Activated naive CD8-positive, alpha-beta T cell treated with anti-CD3 and anti-CD28 coated beads, Interleukin-2, amount 50 U/mL, for 24 hours (primary cell): ENCODE measurements at places on chromosomes 6 and 20.

GRCh38 chr6:149454346-149454848 is 30.4 kb downstream of the ZC3H12D start:
- no peak for DNase-seq

DNA sequence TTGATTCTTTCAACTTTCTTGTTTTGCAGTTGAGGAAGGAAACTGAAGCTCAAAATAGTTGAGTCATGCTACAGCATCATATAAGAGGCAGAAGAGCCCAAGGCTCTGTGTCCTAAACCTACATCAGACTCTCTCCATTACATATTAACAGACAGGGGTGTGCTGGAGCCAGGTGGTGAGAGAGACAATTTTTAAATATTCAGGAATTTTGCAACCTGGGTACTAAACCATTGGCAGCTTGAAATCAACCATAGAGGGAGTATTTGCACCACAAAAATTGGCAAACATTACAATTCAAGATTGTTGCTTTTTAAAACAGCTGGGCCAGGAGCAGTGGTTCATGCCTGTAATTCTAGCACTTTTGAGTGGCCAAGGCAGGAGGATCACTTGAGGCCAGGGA is 65.8 kb upstream of the SOX4 start:
- no peak for DNase-seq

GRCh38 chr6:92263864-92264263 is 1155.5 kb downstream of the EPHA7 start:
- no peak for DNase-seq

- no peak for DNase-seq
These were observed 71.9 kb upstream of the POPDC3 start for GRCh38 chr6:105251689-105252088.

DNA sequence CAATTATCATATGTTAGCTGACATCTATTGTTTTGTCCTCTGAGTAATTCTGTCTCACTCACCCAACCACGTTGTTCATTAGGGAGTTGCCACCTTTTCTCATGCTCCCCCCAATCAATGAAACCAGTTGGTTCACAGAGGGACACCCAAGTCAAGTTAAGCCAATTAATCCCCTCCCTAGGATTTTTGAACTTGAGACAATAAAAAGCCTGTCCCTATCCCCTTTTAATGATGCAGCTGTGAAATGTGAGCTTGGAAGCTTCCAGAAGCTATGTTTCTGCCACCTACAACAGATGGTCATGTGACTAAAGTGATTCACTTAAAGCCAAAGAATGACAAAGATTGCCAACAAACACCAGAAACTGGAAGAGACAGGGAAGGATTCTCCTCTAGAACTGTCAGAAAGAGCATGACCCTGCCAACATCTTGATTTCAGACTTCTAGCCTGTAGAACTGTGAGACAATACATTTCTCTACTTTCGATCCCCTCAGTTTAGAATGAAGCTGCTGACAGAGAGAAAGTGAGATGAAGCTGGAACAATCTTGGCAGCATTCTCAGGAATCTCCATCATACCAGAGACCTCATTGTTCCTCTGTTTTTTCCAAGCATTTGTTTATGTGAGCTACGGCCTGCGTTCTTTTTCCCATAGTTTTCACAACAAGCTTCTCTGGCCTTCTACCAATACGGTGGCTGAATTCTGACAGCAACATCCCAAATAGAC is 57.8 kb upstream of the TPD52L1 start:
- DNase-seq: no peak

DNA sequence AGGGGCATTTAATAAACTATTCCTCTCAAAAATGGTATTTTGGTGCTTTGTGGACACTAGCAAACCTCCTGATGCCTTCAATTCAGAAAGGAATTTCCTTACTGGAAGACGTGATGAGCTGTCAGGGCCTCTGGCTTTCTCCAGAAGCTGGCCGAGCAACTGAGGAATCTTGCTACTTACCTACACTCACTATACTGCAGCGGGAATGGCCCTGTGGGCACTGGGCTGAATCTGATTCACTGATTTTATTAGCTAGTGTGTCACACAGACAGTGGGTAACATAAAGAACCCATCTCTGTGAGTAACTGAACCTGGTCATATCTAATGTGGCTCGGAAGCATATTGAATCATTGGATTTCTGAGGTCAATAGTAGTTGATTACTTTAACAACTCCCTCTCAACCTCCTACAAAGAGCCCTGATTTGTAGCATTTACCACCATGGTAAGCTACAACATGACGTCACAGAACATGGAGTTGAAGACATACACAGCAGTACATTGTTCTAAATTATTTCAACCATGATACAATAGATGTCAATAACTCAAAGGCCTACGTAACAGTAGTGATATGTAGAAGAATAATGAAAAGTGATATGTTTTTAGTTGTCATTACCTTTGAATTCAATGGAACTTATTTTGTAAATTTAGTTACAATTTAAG is 232.1 kb downstream of the SYNE1 start:
- no peak for DNase-seq

DNA sequence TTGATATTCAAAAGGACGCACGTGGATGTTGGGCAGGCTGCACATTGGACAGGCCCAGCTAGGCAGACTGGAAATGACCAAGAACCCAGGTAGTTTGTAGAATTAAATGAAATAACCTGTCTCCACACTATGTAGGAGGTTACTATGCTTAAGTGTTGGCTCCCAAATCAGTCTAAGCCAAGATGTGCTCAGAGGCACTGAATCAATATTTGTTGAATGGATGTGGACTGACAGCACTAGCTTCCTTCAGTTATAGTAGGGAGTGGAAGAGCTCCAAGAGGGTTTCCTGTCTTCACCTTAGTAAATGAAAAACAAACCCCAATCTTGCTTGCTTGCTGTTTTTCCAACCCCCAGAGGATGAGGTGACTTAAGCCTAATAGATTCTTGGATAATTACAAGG is 180.5 kb downstream of the JARID2 start:
- no peak for DNase-seq
